Myocyte (in vitro differentiated cells): ENCODE measurements at places on chromosomes 12 and 14. TPM values are rescaled to one million over a fixed set of nuclear protein-coding genes. Genes with fewer than 3 reads are reported as not detected.
A peak's percentile ranks its signal among the peaks of the same experiment; 100 is the strongest.

- peak; percentile 89 for DNase-seq
These were observed 108.3 kb downstream of the CRADD start for GRCh38 chr12:93785249-93786010.

DNA sequence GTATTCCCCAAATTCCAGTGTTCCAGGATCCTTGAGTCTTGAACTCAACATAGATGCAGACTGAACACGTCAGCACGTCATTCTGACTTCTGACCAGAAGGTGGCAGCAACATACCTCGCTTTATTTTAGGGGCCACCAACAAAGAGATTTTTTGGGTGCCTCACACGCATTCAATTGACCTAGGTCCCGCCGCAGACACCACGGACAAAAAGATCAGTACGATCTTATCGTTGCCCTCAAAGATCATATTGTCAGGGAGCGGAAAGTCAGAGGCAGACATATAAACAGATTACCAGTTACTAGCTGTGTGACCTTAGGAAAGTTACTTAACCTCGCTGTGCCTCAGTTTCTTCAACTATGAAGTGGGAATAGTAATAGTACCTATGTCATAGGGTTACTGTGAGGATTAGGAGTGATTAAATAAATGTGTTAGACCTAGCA is 6.5 kb upstream of the PRPH start:
- peak; percentile 78 for DNase-seq

DNA sequence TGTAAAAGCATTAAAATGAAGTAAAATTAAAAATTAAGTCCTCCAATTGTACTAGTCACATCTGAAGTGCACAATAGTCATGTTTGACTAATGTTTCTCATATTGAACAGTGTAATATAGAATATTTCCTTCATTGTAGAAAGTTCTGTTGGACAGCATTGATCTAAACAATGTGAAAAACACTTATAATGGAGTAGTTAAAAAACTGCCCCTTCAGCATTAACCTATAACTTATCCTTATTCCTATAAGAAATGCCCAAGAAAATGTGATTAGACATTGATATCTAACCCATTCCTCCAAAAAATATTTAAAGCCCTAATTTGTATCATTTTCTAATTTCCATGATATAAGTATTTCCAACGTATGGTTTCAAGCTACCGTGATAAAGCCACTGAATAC is 210.7 kb downstream of the RASSF9 start:
- no peak for DNase-seq

- no peak for DNase-seq
These were observed 255.7 kb upstream of the FAR2 start for GRCh38 chr12:28893365-28893764.

DNA sequence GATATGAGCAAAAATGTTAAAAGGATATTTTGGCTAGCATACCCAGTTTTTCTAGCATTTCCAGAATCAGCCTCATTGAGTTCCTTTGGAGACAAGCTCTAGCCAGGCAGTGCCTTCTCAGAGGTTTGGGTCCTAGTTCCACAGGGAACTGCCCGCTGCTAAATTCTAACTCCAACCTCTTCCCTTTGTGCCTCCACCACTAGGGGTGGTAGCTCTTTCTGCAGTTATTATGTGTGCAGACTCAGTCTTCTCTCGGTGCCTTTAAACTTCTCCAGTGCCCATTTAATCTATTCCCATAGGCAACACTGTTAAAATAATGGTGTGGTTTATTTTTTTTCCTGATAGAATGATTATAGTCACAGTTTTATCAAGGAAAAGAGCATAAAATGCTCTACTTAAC is 21.5 kb upstream of the SLC25A3 start:
- peak; percentile 5 for DNase-seq

GRCh38 chr14:100747021-100747586 is 20.4 kb downstream of the DLK1 start:
- DNase-seq, result peak; percentile 6

DNA sequence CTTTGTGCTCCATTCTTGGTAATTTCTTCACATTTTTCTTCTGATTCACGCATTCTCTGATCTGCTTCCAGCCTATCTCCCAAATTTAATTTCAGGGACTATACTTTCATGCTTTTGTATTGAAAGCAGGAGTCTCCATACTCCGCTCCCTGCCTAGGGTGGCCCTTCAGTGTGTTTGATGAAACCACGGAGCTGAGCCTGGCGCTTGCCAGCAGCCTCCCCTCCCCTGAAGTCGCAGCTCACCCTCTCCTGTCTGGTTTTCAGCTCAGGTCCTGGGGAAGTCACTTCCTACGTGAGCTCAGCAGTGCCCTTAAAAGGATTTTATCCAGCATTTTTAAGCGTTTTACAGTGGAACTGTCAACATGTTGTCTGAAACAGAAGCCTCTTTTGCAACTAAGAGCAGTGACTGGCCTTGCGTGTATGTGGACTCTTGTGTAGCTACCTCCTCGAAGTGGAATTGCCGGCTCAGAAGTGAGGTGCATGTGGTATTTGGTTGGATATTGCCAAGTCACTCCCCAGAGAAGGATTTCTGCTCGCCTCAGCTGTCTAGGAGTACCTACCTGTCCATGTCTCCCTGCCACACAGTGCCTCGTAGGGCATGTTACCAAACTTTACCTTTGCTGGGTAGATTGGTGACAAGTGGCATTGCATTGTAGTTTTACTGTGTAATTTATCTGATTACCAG is 78.5 kb downstream of the TESC start:
- no peak for DNase-seq

DNA sequence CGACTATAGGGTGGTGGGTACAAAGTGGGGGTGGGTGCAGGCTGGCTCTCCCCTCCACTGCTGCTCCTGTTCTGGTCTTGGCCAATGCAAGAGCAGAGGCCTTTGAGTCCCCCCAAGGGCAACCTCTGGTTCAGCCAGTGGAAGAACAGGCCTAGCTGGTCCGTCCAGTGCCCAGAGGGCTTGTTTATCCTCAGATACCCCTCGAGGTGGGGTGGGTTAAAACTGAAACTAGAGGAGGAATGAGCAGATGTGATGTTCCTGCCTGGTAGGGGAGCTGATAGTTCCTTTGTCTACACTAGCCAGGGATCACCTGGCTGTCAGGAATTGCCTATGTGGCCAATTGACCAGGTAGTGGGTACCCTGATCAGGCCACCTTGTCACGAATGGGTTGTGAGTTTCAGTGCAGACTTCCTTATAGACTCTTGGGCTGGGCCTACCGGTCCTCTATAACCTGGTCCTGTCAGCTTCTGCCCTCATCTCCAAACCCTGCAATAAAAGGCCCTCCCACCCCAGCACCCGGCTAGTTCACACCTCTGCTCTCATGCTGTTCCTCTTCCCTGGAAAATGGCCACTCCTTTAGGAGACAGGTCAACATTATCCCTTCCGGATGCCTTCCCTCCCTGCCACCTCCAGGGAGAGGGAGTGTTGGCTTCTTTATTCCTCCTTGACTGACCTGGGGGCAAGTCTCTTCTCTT is 10.7 kb upstream of the HSP90AA1 start:
- DNase-seq, result no peak

GRCh38 chr12:104701756-104702155 is 245.0 kb downstream of the CHST11 start:
- no peak for DNase-seq

DNA sequence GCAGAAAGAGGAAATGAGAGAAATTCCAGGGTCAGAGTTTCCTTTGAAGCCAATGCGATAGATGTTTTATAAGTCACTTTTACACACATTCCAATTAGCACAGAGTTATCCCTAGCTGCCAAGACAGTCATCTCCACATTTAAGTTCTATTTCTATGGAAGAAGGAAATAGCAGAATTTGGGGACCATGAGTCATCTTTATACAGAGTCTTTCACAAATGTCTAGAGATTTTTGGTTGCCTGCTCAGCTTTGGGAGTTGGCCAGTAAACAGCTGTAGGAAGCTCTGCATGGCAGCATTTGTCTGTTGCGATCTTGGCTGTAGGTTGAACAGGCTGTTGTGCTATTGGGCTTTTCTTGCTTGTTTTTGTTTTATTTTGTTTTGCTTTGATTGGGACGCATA is 884.3 kb downstream of the GALC start:
- DNase-seq, result peak; percentile 52

DNA sequence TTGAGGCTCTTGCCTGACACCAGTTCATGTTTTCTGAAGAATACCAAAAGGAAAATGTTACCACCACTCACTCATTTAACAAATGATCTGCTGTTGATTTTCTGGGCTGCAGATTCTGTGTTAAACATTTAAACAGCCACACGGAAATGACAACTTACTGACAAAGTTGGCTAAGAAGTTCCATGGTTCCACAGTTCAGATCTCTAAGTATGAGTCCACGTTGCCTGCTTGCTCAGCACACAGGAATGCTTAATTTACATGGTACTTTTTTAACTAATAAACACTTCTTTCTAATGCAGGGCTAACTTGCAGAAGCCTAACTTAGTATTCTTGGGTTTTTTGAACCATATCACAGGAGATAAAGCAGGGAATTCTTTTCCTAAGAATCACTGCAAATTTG is 34.7 kb downstream of the PTGER2 start:
- no peak for DNase-seq

GRCh38 chr12:6465467-6466183 is 4.9 kb downstream of the VAMP1 start:
- peak; percentile 81 for DNase-seq

The RFX4 gene
- total RNA-seq, result not detected in 2 replicates

The DHRS2 gene
- 0.19 and 1.2 TPM in 2 replicates for total RNA-seq

The REM2 gene
- total RNA-seq, result 0.42 and 0.78 TPM in 2 replicates

The KCNK10 gene
- not detected in 2 replicates for total RNA-seq

The MIPOL1 gene
- 10.4 and 11.3 TPM in 2 replicates for total RNA-seq

The DIO2 gene
- total RNA-seq, result 5.0 and 30.7 TPM in 2 replicates
